Stimulated activated effector memory CD8-positive, alpha-beta T cell treated with anti-CD3 and anti-CD28 coated beads, Interleukin-12 subunit alpha, Interleukin-12 subunit beta, amount 100 ng/mL, for 72 hours (primary cell): ENCODE measurements at places on chromosomes 4 and X.

GRCh38 chr4:82430964-82431745 lies 765 bp downstream of the ENOPH1 start:
- no peak for DNase-seq

- DNase-seq, result no peak
Observed at GRCh38 chr4:74055096-74055495, 16.6 kb upstream of the CXCL3 start.

DNA sequence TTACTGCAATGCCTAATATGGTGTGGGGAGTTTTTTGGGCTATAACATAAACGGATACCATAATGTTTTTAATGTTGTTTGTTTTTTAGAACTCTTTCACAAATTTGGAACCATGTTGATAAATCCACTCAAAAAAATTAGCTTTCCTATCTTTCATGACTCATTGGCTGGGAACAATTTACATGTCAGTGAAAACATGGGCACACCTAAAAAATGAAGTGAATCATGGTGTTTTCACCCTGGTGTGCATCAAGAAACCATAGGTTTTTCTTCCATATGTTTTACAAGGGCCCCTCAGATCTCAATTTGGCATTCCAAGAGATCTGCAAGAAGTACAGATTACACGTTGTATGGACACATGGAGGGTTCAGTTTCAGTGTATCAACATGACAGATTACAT lies 207.1 kb downstream of the NWD2 start:
- no peak for DNase-seq

- no peak for DNase-seq
Observed at GRCh38 chr4:13483136-13483767, 888 bp downstream of the RAB28 start.

- no peak for DNase-seq
Observed at GRCh38 chr4:165079476-165079875, 25.8 kb downstream of the TRIM75 start.

GRCh38 chr4:87185146-87185870 lies 35.1 kb downstream of the KLHL8 start:
- no peak for DNase-seq

DNA sequence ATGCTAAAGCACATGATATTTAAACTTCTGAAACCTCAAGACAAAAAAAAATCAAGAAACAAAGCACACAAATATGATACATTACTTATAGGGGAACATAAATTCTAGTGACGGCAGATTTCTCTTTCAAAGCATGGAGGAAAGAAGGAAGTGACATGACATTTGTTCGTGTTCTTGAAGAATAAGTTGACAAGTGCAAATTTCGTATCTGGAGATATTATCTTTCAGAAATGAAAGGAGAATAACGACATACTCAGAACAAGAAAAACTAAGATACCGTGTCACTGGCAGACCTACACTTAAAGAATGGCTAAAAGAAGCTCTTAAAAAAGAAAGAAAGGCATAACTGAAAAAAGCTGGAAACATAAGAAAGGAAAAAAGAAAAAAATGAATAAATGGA lies 16.6 kb downstream of the CENPVL2 start:
- DNase-seq, result no peak

DNA sequence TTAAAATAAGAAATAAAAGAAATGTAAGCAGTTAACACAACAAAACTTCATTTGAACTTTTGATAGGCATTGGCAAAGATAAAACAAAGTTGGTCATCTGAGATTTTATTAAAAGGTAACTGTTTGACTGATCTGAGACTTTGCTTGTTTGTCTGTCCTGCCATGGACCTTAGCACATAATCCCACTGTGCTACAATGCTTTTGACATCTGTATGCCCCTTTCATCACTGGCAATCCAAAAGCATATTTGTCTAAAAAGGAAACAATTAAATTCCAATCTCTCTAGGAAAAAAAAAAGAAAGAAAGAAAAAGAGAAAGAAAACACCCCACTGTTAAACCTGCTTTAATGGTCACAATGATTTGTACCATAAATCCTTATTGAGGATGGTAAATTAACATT lies 231.0 kb downstream of the DACH2 start:
- no peak for DNase-seq

- no peak for DNase-seq
Observed at GRCh38 chr4:153138736-153139135, 65.5 kb upstream of the TRIM2 start.

GRCh38 chr4:83320548-83320947 lies 14.1 kb downstream of the HPSE start:
- DNase-seq, result no peak

GRCh38 chrX:48806081-48806480 lies 4.2 kb downstream of the HDAC6 start:
- DNase-seq, result no peak

DNA sequence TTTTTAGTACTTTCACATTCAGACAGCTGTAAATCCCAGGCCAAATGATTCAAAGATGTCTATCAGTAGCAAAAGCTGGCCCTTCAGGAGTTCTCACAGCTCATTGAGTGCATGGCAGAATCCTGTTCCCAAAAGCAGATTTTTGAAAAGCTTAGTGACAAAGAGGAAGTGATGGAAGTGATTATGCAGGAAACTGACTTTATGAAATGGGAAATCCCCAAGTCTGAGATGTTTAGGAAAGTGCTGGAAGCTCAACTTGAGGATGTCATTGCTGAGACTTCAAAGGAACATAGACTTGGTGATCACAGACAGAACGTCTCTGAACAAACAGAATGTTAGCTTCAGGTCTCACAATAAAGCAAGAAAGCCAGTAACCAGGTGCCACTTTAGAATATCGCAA lies 51.0 kb upstream of the CFAP47 start:
- DNase-seq, result no peak

DNA sequence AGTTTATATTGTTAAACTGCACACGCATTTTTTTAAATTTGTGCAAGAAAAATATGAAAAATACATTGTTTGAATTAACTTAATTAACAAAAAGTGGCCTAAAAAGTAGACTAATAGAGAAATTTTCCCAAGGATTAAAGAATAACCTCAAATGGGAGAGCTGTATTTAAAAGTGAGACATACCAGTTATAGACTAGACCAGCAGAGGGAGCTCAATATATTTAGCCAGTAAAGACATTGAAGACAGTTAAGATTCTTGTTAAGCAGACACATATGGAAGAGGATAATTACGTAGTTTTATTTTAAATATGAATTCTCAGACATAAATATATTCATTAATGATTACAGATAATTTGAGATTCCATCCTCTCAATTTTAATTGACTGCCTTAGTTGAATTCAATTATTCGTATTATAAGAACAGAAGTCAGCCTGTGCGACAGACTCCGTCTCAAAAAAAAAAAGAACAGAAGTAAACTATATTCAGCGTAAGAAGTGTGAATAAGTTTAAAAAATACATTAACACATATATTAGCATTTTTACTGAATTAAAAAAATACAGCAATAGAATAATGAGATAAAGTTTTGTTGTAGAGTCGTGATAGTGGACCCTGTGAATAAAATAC lies 64.8 kb downstream of the GLRA3 start:
- no peak for DNase-seq

- peak; percentile 65 for DNase-seq
Observed at GRCh38 chr4:121711263-121712000, 14.7 kb upstream of the ANXA5 start.

DNA sequence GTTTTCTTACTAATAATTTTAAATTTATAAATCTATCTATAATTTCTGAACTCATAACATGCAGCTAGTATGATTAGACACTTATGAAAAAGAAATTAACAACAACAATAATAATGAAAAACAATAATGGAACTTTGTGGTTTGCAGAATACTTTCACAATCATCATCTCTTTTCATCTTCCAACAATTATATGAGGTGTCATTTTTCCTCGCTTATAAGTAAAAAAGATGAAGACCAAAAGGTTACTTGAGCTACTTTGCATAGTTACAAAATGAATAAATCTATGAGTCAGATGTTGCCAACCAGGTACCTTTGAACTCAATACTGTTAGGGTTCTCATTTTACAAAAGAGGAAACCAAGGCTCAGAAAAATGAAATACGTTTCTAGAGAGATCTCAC lies 98.5 kb upstream of the ELOVL6 start:
- no peak for DNase-seq
